Activated CD4-positive, alpha-beta T cell treated with anti-CD3 and anti-CD28 coated beads, Interleukin-2, amount 50 U/mL, for 4 hours (primary cell): ENCODE measurements at places on chromosomes 2 and 18.

DNA sequence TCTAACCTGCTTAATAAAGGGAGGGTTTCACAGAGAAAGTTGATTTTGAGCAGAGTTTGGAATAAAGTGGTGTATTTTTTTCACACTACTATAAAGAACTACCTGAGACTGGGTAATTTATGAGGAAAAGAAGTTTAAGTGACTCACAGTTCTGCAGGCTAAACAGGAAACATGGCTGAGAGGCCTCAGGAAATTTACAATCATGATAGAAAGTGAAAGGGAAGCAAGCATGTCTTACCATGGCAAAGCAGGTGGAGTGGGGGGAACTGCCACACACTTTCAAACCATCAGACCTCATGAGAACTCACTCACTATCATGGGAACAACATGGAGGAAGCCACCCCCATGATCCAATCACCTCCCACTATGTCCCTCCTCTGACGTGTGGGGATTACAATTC, 546.7 kb downstream of the EPHA4 start:
- DNase-seq: no peak

DNA sequence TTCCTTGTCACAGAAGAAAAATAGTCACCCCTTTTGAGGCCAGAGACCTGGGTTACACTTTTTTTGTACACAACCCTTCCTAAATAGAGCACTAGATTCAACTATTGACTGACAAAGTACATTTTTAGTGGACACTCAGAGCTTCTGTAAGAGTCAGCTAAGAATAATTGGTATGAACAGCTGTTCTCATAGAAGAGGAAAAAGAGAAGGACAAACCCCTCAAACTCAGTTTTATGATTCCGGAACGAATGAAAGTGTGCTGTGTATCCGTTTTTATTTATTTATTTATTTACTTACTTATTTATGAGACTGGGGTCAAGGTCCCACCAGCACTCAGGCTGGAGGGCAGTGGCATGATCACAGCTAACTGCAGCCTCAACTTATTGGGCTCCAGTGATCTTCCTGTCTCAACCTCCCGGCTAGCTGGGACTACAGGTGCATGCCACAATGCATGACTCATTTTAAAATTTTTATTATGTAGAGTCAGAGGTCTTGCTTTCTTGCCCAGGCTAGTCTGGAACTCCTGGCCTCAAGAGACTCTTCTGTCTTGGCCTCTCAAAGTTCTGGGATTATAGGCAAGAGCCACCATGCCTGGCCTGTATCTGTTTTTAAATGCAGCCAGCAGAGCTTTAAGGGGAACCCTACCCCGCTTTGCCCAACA, 36.0 kb upstream of the FZD5 start:
- DNase-seq: no peak

- DNase-seq: no peak
These were observed 259.8 kb downstream of the FBXO15 start for GRCh38 chr18:73887801-73888200.

DNA sequence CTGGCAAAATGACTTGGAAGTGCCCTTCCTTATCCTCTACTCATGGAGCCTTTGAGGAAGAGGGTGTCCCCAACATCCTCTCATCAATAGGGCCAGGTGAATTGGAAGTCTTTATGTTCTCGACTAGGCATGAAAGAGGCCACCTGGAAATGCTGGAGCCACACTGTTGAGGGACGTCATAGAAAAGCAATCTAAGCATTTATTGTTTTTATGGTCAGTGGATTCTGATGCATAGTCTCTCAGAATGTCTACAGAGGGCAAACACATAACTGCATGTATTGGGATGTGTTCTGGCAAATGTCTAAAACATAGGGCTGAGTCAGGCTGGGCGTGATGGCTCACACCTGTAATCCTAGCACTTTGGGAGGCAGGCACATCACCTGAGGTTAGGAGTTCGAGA, 246.6 kb upstream of the SP5 start:
- DNase-seq: no peak

DNA sequence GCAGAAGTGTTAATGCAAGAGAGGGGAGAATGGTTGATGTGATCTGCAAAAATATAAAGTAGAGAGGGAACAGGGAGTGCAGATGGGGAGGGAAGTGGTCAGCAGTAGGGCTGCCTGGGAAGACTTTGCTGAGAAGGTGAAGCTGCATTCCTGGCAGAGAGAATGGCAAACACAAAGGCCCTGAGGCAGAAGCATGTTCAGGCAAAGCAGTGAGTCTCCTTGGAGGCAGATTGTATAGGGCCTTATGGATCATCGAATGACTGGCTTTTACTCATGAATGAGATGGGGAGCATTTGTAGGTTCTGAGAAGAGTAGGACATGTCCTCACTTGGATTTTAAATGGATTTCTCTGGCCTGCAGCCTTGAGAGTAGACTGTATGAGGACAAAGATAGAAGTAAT, 9.5 kb downstream of the ITGA6 start:
- no peak for DNase-seq

DNA sequence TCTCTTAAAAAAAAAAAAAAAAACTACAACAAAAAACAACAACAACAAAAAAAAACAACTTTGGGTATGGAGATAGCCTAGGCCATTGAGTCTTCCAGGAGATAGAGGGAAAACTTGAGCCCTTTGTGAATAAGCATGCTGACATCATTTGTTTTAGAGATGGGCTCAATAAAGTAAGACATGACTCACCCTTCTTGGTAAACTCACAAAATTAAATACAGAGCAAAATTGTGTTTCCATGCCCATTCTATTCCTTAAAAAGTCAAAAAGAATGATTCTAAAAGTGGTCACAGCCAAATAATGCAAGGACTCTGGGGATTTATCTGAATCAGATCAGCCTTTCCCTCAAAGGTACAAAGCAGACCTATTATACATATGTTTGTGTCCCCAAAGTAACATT, 117.4 kb downstream of the ETAA1 start:
- DNase-seq: no peak

DNA sequence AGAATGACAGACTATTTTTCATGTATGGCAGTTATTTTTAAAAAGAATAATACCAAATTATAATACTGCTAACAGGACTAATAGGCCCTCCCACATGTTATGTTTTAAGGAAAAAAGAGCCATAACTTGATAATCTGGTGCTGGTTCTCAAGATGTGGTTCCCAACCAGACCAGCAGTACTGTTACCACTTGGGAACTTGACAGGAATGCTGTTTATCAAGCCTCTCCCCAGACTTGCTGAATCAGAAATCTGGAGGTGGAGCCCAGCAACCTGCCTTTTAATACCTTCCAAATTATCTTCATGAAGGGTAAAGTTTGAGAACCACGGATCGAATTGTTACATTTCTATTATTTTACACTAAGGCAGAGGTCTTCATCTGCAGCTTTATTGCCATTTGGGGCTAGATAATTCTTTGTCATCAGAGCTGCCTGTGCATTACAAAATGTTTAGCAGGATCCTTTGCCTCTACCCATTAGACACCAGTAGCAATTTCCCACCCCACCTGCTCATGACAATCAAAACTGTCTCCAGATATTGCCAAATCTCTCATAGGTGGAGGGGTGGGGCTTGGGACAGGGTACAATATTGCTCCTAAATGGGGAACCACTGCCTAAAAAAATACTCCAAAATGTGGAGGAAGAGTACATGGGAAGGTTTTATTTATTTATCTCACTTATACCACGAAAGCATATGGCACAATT, 629.6 kb downstream of the ARHGAP15 start:
- no peak for DNase-seq

DNA sequence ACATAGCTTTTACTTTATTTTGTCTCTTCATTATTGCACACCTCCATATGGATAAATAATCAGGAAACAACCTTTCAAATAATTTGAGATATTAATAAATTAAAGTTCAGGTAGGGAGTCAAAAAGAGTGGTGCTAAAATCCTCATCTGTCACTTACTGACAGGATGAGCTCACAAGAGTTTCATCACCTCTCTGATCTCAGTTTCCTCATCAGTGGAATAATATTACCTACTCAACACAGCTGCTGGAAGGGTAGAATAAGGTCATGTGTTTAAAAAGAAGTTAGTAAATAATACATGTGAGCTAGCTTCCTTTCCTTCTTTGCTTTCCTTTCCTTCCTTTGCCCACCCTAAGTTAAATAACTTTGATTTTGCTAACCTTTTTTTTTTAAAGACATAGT, 61.9 kb downstream of the RDH14 start:
- no peak for DNase-seq

- no peak for DNase-seq
These were observed 7.5 kb upstream of the SP3 start for GRCh38 chr2:173972636-173973035.

DNA sequence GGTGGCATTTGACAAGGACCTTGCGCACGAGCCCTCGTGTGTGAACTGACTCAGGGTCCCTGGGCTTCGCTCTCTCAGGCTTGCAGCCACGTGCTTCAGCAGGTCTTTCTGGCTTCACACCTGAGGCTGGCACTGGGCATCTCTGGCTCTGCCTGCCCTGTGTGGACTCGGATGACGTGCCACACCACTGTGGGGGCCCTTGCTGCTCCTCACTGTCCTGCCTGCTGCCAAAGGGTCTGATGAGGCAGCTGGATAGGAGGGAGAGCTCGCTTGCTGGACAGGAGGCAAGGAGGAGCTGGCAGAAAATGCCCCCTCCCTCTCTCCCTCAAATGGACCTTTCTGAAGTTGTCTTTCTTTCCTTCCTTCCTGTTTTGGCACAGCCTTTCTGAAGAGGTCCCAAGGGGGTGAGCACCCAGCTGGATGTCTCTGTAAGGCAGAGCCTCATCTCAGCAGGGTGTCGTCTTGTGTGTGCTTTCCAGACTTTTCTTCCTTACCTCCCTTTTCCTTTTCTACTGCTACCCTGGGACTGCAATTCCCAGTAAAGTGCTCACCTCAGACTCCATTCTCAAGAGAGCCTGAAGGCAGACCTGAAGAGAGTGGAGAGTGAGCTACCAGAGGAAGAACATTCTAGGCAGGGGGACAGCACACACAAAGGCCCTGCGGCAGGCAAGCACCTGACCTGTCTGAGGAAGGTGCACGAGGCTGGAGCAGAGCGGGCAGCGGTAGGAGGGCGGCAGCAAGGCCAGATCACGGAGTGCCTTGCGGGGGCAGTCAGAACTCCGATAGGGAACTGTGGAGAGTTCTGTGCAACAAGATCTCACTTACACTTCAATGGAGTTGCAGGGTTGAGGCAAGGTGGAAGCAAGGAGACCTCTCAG, 5.3 kb downstream of the PER2 start:
- DNase-seq: no peak

- DNase-seq: no peak
These were observed 99.9 kb downstream of the GALNT14 start for GRCh38 chr2:31038385-31038784.

DNA sequence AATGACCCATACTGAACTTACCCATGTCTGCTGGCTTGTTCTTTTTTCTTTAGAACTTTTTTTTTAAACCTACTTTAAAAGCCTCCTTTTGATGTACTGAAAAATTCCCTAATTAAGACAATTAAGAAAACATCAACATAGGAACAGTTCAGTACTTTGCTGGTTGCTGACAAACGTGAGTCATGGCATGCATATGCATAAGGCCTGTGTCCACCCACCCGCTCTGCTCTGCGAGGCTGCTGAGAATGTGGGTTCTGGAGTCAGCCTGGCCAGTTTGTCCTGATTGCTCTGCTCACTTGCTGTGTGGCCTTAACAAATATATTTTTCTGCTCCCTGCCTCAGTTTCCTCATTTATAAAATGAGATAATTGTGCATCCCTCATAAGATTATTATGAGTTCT, 27.3 kb downstream of the LAMA3 start:
- DNase-seq: no peak

DNA sequence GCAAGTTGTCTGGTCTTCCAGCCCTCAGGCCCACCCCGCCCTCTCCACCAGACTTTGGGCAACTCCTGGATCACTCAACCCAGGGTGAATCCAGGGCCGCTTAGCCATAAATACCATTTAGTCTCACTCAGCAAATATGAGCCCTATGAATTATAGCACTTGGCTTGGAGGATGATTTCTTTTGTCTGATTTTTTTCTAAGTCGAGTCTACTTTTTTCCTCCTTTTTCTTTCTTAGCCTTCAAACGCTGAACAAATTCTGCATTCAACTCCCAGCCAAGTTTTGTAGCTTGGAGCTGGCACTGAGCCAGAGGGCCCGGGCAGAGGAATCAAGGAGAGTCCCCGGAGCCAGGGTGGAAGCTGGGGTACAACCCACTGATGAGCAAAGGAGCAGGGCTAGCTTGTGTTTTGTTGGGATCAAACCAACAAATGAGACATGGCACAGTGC, 48.7 kb downstream of the SERTAD2 start:
- no peak for DNase-seq

DNA sequence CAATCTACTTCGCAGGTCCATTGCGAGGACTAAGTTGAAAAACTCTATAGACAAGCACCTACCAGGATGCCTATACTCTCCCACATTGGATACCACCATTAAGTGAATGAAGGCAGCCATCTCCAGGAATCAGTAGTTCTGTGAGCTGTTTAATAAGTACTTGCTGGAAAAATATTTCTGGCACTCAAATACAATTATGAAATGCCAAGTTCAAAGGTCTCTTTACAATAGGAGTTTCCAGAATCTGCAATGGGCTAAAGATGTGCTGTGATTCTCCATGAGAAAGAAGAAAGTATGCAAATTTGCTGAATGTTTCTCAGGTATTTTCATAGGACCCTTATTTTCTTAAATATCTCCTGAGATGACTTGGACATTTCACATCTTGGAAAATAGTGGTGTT, 103.0 kb downstream of the AP1S3 start:
- DNase-seq: no peak

DNA sequence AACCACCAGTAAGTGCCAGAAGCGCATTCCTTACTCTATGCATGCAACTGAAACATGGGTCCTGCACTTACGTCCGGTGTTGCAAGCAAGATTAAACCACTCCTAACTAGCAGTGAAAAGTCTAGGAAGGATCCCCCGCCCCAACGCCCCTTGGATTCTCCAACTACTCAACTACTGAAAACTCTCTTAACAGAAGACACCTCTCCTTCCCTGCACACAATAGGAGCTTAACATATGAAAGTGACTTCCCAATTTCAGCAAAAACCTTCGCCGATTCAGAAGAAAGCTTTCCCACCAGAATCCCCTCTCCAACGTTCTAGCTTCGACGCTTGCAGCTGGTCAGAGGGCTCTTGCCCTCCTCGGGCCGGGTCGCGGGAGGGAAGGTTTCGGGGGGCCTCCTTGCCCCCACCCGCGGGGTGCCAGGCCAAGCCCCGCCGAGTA, 578 bp downstream of the IWS1 start:
- no peak for DNase-seq

DNA sequence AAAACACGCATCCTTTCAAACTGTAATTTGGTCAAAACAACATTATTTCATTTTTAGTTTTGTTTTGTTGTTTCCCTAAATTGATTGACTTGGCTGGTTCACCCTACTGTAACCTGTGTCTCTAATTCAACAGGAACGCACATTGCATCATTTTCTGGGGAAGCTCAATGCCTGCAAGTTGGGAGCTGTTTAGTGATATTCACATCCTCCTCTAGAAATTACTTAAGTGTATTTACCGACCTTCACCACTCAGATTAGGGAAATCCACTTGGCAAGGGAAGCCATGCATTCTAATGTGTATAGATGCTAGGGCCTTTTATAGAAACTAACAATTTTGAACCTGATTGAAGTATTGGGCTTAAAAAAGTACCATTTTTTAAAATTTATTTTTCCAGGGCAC, 7.3 kb upstream of the TPO start:
- DNase-seq: no peak

GRCh38 chr2:165833156-165833555, 39.1 kb upstream of the GALNT3 start:
- DNase-seq: no peak
